ENCODE measurements at places on chromosomes 3 and 15. TPM values are rescaled to one million over a fixed set of nuclear protein-coding genes. Genes with fewer than 3 reads are reported as not detected.
A peak's percentile ranks its signal among the peaks of the same experiment; 100 is the strongest.

GRCh38 chr3:22351806-22352205 lies 600.8 kb upstream of the ZNF385D start:
- no peak for DNase-seq

- peak; percentile 12 for DNase-seq
Observed at GRCh38 chr15:45262906-45263461, 10.9 kb downstream of the SLC28A2 start.

The GRAMD1C gene
- 10.0 TPM for total RNA-seq

DNA sequence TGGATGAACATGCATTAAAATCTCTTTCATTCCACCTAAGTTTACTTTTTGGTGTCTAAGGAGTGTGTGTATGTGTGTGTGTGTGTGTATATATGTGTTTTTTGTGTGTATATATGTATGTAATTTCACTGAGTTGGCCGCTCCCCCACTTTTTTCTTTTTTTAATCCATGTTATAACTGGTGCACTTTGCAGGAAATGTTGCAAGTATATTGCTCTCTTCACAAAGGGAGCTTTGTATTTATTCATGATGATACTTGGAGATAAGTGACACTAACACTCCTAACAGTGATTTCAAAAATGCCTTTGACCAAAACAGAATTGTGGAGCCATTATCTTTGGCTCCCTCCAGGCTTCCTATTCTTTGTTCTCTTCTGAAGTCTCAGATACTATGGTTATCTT lies 95.8 kb downstream of the FNDC3B start:
- no peak for DNase-seq

- no peak for DNase-seq
Observed at GRCh38 chr15:61819386-61819785, 240.9 kb downstream of the VPS13C start.

DNA sequence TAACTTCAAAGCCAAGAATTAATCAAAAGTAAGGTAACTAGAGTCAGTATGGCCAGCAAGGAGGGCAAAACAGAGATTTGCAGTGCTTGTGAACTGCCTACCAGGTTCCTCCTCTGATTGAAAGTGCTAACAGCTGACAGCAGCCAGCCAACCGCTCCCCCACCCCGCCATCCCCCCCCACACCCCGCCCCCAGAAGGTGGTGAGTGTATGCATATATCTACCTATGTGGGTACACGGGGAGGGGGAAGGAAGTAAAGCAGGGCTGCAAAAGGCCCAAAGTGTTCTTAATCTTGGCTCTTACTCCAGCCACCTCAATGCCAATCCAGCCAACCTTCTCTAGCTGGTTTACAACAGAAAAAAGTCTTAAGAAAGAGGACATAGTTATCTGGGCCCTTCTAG lies 50.7 kb downstream of the RAF1 start:
- no peak for DNase-seq

Measured in thyroid gland (tissue), 4 donors.